ENCODE measurements at places on chromosomes 3 and 15.

DNA sequence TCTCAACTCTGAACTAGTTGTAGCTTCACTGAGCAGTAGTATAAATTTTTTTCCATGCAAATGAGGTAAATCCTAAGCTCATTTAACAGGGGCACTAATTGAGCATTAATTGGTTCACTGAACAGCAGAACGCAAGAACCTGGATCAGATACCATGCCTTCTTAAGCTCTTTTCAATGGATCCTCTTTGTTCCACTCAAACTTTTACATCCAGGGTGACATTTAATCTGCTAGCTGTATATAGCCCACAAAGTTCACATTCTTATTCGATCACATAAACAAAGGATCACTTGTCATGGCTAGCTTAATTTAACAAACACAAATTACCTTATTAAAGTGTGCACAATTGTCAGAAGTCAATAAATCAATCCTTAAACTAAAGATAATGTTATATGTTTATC lies 281.6 kb downstream of the CNTN6 start:
- DNase-seq: no peak

GRCh38 chr3:194879991-194880939 lies 194.6 kb downstream of the FAM43A start:
- no peak for DNase-seq

DNA sequence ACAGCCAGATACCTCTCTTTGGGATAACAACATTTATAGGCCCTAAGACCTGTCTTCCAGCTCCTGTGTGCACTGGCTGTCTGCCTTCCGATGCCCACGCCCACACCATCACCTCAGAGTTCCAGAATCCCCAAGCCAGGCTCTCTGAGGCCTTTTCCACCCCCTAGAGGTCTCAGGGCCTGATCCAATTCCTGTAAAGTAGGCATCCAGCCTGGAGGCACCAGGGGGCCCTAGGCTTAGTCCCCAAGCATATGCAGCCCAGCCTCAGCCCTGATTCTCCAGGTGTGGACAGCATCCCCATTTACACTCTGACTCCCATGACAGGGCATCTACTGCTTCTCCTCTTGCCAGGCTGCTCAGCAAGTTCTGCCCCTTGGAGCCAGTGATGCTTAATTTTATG lies 72.7 kb upstream of the CORO2B start:
- no peak for DNase-seq

DNA sequence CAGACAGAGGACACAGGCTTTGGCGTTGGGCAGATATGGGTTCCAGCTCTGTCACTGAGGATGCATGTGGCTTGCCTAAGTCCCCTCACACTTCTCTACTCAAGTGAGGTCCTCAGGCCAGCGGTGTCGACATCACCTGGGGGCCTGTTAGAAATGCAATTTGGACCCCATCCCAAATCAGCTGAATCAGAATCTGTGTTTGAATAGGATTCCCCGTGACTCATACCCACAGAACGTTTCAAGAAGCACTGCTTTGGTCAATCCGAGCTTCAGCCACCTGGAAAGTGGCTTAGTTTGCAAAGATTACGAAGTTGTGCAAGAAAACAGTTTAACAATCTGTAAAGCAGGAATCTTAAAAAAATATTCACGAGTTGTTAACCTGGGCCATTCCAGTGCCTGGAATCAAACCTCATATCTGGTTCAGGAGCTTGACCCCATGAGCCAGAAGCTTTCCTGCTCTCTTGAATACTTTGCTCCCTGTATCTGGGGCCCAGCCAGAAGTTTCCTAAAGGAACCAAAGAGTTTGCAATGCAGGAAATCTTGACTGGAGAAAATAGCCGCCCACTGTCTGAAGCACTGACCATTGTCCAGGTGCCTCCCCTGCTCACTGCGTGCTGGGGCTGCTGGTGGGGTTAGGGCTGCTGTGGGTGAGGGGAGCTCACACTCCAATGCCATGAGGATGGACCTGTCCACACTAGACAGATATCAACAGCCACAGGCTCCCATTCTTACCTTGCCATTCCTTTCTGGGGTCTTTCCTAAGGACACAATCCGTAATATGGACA lies 208.5 kb upstream of the LINGO1 start:
- DNase-seq: no peak

DNA sequence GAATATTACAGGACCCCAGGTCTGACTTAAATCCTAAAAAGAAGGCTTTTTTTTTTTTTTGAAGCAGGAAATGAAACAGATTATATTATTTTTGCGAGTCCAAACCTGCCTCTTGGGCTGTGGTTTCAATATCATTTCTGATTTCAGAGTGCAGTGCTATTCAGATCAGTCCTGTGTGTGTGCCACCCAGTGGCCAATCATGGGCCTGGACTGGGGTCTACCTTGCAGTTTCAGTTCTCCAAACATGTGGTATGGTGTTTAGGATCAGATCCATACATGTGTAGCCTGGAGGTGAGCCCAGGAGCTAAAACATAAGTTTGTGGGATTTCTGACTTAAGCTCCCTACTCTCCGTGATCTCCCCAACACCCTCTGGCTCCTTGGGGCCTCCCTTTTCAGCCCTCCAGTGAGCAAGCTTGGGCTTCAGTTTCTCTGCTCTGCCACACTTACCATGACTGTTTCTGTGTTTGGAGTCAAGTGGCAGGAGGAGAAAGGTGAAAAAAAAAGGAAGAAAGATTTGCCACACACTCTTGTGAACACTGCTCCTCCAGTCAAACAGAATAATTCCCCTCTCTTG lies 12.1 kb upstream of the THSD4 start:
- DNase-seq: no peak

DNA sequence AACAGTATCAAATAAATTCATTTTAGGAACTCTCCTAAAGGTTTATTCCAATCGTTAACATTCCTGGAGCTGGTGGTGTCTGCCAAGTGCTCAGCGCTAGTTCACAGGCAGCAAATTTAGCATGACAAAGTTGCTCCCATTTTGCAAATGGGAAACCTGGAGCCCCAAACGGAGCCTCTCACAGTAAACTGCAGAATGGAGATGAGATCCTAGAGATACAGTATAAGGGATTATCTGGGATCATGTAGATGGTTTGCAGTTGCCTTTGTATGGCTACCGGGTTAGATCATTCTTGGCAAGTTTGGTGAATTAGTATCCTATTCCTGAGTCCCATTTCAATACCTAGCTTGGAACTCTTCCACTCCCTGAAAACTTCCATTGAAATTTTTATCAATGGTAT lies 173.7 kb downstream of the CDIN1 start:
- DNase-seq: no peak

DNA sequence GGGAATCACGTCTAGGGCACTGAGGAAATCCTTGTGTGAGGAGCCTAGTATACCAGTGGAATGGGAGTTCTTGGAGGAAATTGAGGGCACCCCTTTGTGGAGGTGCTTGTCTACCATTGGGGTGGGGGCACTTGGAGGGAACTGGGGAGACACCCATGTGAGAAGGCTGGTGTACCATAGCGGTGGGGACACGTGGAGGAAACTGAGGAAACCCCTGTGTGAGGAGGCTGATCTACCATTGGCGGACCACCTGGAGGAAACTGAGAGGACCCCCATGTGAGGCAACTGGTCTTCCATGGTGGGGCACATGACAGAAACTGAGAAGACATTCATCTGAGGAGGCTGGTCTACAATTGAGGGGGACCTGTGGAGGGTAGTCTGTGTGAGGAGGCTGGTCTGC lies 164.5 kb downstream of the FBLN2 start:
- DNase-seq: no peak

- DNase-seq: no peak
These were observed 82.6 kb downstream of the RPLP1 start for GRCh38 chr15:69535101-69535638.

- DNase-seq: no peak
These were observed 78.4 kb downstream of the RFX7 start for GRCh38 chr15:56165234-56165633.

DNA sequence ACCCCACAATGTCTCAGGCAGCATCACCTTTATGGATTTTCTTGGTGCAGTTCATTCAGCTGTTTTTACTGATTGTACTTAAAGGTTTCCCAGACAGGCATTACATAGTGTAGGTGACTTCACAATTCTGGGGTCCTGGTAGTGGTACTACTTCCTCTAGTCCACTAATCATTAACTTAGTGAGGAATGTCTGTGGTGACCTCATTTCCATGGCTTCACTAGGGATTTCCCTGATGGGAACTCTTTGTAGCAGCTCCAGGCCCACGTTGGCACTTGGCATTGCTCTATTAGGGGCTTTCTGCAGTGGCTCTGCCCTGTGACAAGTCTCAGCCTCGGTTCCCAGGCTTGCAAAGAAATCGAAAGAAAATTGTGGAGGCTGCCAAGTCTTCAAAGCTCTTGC lies 48.1 kb upstream of the NPAP1 start:
- no peak for DNase-seq

GRCh38 chr3:117543521-117543920 lies 833.9 kb downstream of the TUSC7 start:
- DNase-seq: no peak

- no peak for DNase-seq
These were observed 212.4 kb upstream of the TBC1D5 start for GRCh38 chr3:17954801-17955200.

GRCh38 chr15:95422255-95422654 lies 908.2 kb upstream of the NR2F2 start:
- DNase-seq: no peak

GRCh38 chr15:94670438-94671034 lies 439.2 kb downstream of the MCTP2 start:
- no peak for DNase-seq

DNA sequence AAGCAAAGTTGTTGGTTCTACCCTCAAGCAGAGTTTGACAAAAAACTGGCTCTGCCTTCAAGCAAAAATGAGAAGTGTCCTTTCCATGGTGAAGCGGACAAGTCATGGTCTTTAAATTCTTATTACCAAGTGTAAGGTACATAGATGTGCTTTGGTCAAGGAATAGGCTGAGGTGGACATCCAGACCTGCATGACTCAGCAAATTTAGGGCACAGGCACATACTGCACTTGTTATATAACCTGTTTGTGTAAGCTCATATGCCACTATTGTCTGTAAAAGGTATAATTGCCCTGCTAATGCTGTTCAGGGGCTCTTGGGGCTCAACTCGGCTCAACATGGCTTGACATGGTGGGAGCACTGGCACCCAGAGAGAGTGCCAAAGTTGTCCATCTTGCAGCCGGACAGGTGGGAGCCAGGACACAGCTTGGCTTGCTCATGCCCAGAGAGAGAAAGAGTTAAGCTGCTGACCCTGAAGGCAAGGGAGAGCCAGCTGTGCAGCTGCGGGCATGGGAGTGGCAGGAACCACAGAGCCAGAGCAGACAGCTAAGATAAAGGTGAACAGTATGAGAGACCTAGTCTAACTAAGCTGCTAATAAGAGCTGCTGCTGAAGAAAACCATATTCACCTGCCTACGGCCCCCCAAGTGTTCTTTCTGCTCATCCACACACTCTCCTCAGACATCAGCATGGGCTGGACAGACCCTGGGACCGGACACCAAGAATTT lies 17.7 kb downstream of the MCCC1 start:
- DNase-seq: no peak
